ENCODE measurements at places on chromosomes 4 and X.
A peak's percentile ranks its signal among the peaks of the same experiment; 100 is the strongest.

DNA sequence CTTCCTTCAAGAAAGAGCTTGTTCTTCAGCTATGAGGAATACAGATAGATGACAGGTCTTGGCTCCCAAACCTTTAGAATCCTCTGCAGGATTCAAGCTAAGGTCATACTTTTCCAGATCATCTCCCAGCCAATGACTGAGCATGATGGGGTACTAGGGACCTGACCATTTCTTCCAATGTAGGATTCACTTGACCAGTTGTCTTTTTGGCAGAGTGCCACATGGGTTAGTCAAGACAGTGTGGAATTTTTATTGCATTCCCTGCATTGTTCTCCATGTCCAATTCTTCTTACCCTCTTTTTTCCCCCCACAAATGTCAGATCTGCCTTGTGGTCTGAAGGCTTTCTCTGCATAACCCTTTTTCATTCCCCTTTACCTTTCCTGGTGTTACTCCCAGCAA is 99.5 kb downstream of the CCSER1 start:
- DNase-seq = no peak

GRCh38 chr4:95599777-95600400 is 51.1 kb upstream of the UNC5C start:
- no peak for DNase-seq

GRCh38 chr4:57412259-57413054 is 302.3 kb upstream of the IGFBP7 start:
- DNase-seq = no peak

- peak; percentile 74 for DNase-seq
Observed at GRCh38 chrX:48021026-48021900, 14.5 kb downstream of the SPACA5 start.

DNA sequence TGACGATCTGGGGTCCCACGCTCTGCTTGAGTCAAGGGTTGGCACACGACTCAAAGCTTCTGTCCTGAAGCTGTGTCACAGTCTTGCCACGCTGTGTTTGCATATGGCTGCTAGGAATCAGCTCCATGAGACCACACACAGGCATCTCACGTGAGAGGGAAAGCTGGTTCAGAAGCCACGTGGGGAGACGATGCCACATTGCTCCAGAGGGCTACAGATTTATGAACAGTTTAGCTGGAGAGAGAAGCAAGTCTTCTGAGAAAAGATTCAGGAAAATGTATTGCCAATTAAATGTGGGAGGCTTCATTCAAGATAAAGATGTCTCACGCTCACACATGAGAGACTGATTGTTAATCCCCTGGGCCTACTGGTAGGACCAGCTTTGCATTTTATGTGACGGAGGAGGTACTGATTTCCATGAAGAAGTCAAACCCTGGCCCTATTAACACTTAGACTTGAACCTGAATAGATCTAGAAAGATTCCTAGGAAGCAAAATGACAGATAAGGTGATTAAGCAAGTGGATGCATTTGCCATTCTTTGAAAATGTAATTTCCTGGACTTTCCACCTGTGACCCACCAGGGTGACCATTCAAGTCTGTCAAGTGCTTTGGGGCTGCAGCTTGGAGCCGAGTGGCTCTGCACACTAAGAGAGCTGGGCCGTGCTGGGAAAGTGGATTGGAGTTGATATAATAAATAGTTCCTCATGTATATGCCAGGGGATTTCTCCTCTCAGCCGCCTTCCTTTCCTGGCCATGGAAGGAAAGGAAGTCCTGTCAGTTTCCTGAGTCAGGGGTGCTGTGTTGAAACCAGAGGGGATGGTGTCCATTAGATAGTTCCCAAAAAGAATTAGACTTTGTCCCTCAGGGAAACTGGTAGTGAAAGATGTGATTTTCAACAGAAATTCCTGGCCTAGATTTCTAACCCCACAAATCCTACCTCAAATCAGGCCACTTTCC is 29.0 kb downstream of the ENPP6 start:
- DNase-seq = no peak

DNA sequence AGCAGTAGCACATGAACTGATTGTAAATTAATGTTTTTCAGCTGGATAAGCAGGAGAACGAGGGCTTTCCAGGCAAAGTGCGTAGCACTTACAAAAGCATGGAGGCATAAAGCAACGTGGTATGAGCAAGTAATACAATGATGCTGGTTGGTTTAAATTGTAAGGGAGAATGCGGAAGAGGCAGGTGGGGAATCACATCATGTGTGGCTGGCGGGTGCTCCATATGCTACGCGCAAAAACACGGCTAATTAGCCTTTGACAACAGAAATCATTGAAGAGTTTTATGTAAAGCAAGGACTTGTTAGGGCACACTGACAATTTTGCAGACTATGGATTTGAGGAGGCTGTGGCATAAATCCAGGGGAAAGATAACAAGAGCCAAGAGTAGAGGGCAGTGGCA is 14.6 kb downstream of the SYTL4 start:
- DNase-seq = no peak

DNA sequence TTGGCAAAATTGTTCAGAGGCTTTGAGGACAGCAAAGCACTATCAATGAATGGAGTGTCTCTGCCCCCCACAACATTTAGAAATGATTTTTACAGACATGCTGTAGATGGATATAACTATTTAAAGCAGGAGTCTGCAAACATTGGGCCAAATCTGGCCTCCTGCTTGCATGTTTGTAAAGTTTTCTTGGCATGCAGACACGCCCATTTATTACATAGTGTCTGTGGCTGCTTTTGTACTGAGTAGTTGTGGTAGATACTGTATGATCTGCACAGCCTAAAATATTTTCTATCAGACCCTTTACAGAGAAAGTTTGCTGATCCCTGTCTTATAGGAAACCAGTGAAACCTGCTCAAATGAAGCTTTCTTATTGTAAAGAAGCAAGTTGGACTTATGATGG is 45.5 kb upstream of the PHEX start:
- DNase-seq = no peak

- DNase-seq = no peak
Observed at GRCh38 chrX:109720947-109721346, 12.1 kb downstream of the ACSL4 start.

DNA sequence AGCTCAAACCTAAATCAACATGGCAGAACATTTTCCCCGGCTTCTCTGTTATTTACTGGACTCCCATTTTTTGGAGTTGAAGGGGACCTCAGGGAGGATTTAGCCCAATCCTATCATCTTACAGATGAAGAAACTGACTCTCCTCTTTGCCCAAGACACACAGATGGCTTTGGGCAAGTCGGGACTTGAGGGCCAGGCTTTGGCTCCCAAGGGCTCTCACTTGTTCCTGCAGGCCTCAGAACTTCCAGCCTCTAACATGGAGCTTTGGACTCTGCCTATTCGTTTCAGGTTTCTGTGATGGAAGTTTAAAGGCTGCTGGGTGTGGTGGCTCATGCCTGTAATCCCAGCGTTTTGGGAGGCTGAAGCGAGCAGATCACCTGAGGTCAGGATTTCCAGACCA is 59.5 kb downstream of the RHOH start:
- no peak for DNase-seq

DNA sequence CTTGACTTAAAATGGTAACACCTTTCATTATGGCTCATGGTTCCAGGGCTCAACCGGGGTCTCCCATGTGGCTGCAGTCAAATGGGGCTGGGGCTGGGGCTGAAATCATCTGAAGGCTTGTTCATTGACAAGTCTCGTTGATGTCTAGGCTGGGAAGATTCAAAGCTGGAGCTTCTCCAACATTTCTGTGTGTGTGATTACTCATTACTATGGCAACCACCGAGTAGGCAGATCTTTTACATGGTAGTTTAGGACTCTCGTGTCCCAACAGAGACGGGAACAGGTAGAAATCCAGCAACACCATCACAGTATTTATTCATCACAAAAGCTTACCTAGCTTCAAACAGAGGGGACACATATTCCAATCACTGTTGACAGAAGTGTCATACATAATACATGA is 7.8 kb downstream of the YTHDC1 start:
- peak; percentile 63 for DNase-seq

DNA sequence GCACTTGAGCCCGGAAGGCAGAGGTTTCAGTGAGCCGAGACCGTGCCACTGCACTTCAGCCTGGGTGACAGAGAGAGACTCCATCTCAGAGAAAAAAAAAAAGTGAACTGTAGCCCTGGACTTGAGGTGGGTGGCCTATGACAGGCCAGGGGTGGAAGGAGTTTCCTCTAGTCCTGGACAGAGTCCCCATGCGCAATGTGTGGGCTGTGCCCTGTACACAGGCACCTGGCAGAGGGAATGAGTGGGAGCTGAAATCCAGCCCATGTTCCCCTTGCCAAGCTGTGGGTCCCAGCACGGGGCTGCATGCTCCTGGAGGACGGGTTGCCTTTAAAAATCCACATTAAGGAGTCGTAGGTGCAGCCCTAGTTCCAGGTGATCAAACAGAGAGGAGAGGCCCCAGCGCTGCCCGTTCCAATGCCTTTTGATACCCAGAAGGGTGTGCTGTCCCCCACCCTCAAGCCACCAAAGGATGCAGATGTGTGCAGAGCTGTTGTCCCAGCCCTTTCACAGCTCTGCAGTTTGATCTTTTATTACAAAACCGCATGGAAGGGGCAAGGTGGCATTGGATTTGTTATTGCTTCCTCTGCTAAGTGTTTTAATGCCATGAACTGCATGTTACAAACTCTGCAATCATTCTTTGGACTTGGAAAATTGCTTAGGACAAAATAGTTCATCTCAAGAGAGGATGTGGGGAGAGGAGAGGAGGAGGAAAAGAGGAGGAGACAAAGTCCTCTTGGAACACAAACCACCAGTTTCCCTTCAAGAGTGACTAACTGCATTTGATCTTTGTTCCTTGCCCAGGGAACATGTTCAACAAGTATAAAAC is 38.0 kb upstream of the PDK3 start:
- no peak for DNase-seq

DNA sequence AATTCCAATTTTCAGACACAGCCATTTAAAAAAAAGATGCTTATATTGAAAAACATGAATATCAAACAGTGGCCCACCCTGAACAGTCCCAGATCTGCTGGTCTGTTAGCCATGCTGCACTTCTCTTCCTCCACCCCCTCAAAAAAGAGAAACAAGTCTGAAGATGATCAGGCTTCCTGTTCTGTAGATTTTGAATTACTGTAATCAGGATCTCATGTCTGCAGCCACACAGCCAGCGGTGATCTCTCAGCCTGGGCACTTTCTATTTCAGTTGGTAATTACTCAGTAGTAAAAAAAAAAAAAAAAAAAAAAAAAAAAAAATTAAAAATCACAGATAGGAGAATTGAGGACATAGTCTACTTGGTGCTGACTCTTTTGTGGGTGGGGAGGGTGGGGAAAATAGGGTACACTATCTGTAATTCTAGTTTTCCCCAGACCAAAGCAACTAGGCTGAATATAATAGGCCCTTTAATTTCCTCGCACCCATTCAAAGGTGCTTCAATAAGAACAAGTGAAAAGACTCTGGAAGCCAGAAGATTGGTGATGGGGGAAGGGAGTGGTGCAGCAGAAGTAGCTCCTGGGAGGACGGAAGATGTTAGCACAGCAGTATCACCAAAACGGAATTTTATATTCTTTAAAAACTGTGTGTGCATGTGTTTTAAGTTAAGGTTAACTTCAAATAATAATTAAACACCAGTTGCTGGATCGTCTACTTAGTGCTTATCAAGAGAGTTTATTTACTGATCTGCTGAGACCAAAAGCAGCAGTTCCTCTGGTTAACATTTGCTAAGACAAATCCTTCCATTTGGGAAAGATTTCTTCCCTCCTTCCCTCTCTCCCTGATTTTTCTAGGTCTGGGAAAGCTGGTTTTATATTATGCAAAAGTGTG is 47.0 kb downstream of the SPRY1 start:
- no peak for DNase-seq

DNA sequence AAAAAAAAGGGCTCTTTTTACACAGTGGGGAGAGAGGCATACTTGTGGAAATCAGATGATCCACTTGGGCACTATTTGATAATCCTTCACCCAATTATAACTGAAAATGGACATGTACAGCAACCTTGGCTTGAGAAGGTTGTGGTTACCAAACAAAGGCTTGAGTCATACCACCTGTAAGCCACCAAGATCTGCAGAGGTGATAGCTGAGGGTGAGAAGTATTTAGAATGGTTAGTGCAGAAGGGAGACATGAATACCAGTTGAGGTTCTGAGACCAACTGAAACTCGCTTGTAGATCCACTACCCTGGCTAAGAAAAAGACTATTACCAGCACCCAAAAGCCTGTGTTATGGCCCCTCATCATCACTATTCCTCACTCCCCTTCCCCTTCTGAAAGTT is 614.0 kb downstream of the STIM2 start:
- DNase-seq = no peak

- DNase-seq = no peak
Observed at GRCh38 chr4:7134737-7135388, 57.5 kb upstream of the SORCS2 start.

- DNase-seq = no peak
Observed at GRCh38 chrX:112147206-112147605, 64.6 kb upstream of the TRPC5 start.

- no peak for DNase-seq
Observed at GRCh38 chrX:154460326-154460725, 2.2 kb downstream of the PLXNA3 start.

All from hematopoietic multipotent progenitor cell treated with erythropoietin and hydrocortisone succinate and interleukin-3 and kit ligand, for 17 days (in vitro differentiated cells).